ENCODE measurements at places on chromosomes 1 and 21. TPM values are rescaled to one million over a fixed set of nuclear protein-coding genes. Genes with fewer than 3 reads are reported as not detected.

NPPA gene
- 0.69 TPM for total RNA-seq

SIPA1L2 gene
- total RNA-seq, result 60.2 TPM

SYNC gene
- 7.8 TPM for total RNA-seq

RGS8 gene
- 135 TPM for total RNA-seq
